Stimulated activated CD8-positive, alpha-beta memory T cell treated with anti-CD3 and anti-CD28 coated beads, Interleukin-15, amount 100 ng/mL, for 48 hours (primary cell): ENCODE measurements at places on chromosomes 1 and 21.
A peak's percentile ranks its signal among the peaks of the same experiment; 100 is the strongest.

- DNase-seq, result peak; percentile 2
Observed at GRCh38 chr1:35298464-35298863, 30.0 kb downstream of the ZMYM4 start.

- DNase-seq, result no peak
Observed at GRCh38 chr1:226248091-226248490, 24.6 kb downstream of the MIXL1 start.

- no peak for DNase-seq
Observed at GRCh38 chr1:3029481-3029961, 8.3 kb downstream of the ACTRT2 start.

GRCh38 chr1:203621559-203622262, 4.9 kb upstream of the ATP2B4 start:
- no peak for DNase-seq

- DNase-seq, result no peak
Observed at GRCh38 chr1:70284366-70284765, 63.2 kb downstream of the SRSF11 start.

GRCh38 chr1:32321712-32322291, 14.2 kb downstream of the MARCKSL1 start:
- no peak for DNase-seq

GRCh38 chr1:86517336-86517735, 29.5 kb upstream of the CLCA4 start:
- DNase-seq, result no peak

- DNase-seq, result peak; percentile 67
Observed at GRCh38 chr1:205440476-205441317, 15.1 kb downstream of the BLACAT1 start.

DNA sequence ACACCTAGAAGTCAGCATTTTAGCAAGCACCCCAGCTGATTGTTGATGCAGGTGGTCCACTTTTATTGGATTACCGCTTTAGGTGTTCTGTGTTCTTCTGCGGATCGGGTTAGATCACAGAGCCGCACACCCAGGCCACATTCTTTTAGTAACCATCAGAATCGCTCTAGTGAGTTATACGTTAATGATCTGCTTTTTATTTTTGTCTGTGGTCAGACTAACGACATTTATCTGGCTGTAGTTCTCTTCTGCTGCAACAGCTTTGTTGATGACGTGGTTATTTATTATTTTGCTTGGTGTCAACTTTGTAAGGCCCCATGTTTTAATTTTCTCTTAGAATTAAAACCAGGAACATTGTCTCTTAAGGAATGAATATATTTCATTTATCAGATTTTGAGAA, 18.2 kb downstream of the SCCPDH start:
- no peak for DNase-seq

DNA sequence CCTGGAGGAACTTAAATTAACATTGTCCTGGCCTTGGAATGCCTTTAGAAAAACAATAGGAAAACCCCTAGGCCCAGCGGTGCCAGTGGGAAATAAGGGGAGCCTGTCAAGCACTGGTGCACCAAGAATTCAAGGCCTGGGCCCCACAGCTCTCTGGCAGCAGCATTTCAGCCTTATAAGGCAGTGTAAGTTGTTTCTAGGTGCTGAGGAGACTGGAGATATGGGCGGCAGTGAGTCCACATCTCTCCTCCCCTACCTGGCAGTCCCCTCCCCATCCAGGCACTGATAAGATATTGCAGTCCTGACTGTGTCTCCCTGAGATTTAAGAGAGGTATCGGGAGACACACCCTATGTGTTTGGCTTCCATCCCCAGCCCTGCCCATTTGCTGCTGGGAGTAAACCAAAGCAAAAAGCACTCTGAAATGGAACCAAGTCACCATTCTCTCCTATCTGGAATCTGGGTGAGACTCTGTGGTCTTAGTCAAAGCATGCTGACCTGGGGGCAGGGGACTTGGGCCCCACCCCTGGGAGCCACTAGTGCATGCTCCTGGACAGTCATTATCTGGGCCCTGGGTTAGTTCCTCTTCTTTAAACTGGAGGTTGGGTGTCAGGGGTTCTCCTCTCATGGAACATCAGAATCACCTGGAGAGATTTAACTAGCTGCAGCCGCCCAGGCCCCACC, 30.5 kb downstream of the DEGS1 start:
- no peak for DNase-seq

DNA sequence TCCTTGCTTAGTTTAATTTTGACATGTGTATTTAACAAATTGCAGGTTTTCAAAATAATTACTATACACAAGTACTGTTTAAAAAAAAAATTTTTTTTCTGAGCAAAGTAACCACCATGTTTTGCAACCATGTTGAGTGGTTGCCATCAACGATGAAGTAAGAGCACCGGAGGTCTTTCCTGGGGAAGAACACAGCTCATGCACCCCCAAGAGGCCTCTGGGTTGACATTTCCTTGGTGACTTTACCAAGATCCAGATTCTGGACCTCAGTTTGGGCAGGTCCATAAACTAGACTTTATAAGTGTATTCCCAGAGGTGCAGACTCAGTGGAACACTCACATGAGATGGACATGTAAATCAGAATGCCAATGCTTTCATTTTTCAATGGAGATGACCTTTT, 36.8 kb upstream of the RALGPS2 start:
- DNase-seq, result no peak

- DNase-seq, result no peak
Observed at GRCh38 chr1:180616439-180616838, 15.4 kb upstream of the XPR1 start.

DNA sequence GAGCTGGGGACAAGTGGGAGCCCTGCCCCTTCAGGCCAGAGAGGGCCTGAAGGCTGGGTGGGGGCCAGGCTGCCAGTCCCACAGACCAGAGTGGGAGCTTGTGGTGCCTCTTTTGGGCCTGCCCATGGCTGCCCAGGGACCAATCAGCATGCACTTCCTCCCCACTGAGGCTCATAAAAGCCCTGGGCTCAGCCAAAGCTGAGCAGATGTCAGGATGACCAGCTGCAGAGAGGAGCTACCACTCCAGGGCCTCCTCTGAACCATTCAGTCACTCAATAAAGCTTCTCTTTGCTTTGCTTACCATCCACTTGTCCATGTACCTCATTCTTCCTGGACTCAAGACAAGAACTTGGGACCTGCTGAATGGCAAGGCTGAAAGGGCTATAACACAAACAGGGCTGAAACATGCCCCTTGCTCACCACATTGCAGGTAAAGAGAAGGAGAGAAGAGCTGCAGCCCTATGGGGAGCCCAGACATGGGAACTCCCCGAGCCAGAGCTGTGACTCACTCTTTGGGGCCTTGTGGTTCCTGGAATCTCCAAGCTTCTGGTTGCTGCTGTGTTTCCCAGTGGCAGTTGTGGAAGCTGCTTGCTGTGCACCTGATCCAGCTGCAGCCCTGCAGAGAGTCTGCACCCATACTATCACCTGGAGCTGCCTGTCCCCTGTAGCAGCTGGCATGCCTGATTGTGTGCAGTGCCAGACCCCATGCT, 82.0 kb downstream of the OLFML3 start:
- DNase-seq, result no peak

- DNase-seq, result no peak
Observed at GRCh38 chr1:30966690-30967369, 58.3 kb upstream of the SDC3 start.

DNA sequence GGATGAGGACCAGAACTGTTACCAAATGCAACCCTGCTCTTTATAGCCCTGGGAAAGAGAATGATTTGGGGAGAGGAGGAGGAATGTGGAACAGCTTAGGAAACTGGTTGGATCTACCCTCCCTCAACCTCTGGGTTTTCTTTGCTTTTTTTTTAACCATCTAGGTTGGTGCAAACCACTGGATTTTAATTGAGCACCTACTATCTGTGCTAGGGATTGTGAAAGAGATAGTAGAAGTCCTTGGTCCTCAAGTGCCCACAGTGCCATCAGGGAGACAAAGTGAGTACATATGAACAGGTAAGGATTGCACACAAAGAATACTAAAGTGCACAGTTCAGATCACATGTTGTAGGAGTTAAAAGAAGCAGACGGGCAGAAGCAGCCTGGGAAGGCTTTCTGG, 4.7 kb downstream of the TAGLN2 start:
- no peak for DNase-seq

DNA sequence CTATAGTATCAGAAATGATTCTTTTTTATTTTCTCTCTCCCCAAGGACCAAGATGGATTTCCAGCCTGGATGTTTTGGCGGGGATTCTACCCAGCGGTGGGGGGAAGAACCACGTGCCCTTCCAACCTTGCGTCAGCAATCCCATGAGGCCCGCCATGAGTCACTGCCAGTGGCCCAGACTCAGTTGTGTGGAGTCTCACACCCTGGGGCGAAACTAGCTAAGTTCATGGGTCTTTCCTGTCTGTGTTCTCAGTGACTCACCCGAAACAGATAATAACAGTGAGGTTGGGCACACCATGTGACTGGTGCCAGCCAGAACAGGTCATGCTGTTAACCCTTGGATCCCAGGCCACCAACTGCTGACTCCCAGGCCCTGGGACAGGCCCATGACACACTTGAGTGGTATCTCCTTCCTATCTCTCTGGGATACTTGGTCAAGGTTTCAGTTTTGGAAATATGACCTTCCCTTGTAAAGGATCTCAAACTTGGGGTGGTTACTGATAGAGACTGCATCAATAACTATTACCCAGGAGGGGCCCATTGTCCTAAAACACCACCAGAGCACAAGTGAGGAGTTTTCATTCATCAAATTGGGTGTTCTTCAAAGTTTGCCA, 98.0 kb upstream of the DUSP10 start:
- peak; percentile 76 for DNase-seq

DNA sequence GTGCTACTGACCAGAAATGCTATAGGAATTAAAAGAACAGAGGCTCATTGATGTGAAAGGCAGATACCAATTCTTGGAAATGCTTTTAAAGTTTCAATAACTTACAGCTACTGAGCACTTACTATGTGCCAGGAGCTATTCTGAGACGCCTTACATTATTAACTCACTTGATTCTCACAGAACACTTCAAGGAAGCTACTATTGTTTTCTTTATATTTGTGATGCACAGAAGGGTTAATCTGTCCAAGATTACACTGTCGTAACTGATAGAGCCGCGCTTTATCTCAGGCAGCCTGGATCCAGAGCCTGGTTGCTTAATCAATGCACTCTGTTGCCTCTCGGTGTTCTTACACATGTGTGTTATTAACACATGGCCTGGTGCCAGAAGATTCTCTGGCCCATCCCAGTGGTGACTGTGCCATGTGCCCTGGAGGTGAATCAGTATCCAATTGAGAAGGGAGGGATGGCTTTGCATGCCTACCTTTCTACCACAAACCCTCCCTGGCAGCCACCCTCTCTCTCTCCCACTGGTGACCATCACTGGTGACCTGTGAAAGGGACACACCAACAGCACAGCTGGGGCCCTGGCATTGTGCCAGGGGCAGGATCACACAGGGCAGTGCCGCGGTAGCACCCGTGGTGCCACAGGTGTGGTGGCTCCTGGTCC, 8.8 kb downstream of the FMO1 start:
- DNase-seq, result no peak

DNA sequence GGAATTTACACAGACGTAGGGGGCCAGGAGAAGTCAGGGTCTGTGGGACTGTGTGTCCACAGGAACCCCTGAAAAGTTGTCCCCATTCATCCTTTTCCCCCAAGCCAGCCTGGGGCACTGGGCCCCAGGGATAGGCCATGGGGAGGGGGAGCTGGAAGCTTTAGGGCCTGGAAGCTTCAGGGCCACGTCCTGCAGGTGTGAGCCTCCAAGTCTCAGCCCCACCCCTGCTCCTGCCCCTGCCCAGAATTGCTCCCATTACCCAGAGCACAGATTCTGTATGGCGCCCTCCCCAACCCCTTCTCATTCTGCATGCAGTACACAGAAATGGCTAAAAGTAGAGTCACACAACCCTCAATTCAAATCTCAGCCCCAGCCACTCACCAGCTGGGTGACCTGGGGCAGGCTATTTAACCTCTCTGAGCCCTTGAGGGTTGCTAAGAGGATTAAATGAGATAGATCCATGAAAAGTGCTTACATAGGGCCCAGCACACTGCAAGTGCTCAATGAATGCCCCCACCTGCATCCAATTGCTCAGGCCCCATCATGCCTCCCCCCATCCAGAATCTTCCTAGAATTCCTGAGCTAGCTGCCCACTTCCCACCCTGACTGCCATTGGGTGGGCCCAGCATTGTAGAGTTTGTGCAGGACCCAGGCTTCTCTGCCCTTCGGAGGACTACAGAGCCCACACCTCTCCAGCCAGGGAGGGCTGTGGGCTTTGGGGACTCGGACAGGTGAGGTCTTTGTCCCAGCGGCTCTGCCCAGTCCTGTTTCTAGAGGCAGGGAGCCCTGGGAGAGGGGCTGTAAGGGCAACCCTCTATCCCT, 6.5 kb downstream of the RAP1GAP start:
- no peak for DNase-seq

DNA sequence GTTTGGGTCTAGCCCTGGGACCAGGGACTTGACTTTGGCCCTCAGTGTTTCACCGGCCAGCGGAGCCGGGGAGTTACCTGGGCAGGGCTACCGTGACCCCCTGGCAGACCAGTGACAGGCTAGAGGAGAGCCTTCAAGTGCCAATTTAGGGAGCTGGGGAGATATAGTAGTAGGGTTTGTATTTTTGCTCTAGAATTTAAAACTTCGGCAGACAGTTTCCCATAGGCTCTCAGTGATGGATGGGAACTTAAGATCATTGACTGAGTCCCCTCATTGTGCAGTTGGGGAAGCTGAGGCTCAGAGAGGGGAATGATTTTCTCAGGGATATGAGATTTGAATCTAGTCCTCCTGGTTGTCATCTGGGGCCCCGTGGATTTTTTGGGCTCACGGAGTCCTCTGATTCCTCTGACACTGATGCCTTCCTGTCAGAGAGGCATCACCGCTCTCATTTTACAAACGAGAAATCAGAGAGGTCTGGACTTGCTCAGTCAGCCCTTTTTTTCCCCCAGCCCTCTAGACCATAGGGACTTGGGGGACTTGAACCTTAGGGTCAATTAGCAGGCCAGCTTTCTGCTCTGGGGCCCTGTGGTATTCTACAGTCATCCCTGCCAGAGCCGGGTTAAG, 58.3 kb upstream of the ACOT11 start:
- DNase-seq, result no peak

DNA sequence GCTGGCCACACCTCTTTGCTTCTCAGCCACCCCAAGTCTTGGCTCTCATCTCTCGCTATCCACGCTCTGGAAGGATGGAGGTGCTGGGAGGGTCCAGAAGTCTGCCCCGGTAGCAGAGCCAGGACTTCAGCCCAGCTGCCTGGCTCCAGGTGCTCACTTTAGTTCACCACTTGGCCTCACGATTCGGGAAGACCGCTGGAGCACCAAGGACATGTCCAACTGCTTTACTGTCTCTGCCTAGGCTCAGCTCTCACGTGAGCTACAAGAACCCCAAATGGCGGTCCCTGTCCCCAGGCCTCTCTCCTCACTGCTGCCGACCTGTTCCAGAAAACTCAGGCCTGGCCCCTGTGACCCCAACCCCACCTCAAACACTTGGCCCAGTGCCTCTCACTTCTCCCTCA, 3.4 kb downstream of the TRIM11 start:
- no peak for DNase-seq

DNA sequence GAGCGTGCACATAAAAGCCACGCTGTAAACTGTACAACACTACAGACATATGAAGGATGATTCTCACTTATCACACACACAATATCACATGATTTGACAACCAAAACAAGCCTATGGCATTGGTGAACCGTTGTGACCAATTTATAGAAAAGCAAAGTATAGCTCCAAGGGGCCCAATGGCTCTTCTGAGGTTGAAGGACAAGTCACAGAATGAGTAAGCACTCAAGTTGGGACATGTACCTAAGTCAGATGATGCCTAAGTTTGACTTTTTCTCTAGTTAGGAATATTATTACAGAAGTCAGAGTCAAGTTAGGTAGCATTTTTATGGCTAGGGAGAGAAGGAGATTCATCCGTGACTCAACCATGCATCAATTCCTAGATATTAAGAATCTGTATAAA, 45.7 kb downstream of the PLPP3 start:
- no peak for DNase-seq

- no peak for DNase-seq
Observed at GRCh38 chr1:240925273-240925672, 313.3 kb upstream of the GREM2 start.
